ENCODE measurements at places on chromosomes 5 and 9.

DNA sequence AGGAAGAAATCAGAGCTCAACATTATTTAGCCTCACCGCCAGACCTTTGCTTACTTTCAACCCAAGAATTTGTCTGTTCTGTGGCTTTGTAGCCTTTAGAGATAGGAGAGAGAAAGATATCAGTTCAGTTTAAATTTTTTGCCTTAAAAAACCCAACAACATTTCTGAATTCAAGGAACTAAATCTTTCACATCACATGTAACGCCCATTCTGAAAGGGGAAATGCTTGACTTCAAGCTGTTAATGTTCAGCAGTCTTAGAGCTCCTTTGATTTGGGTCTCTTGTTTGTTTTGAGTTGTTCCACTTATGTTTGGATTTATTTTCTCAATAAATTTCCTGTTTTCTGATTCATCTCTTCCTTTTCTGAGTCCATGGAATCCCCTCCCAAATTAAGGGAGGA is 294.5 kb downstream of the ARHGAP26 start:
- no peak for DNase-seq

DNA sequence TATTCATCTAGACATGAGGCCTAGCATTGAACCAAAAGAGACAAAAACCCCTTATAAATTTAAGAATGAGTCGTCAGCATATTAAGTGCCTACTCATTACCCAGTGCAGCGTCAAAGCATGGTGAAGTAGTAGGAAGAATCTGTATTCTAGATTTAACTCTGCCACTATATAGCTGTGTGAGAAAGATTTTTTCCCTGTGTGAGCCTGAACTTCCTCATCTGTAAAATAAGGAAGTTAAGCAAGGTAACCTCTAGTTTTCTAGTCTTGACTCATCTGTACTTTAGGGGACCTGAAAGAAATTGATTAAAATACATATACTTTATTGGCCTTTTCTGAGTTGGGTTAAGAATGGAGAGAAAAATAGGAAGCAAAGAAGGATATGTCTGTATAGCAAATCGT is 82.1 kb upstream of the RUSC2 start:
- DNase-seq, result no peak

DNA sequence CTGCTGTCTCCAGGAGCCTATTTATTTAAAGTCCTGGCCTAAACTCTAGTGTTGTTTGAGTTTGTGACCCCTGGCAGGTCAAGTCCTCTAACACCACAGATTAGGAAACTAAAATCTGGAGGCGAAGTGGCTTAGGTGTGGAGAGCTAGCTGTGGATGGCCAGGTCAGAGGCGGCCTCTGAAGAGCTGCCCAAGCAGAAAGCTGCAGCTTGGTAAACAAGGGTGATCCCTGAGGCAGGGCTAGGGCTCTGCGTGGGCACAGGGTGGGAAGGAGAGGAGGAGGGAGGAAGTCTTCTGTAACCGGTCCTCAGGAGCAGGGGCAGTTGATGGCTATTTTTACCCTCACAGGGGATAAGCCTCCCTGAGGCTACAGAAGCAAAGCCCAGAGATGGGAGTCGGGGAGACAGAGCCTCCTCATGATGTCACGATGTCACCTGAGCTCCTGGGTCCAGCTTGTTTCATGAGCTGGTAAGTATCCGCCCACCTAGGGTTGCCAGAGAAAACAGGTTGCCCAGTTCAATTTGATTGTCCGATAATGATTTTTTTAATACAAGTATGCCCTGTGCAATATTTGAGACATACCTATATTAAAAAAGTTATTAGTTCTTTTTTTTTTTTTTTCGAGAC is 25.9 kb upstream of the BOD1 start:
- no peak for DNase-seq

DNA sequence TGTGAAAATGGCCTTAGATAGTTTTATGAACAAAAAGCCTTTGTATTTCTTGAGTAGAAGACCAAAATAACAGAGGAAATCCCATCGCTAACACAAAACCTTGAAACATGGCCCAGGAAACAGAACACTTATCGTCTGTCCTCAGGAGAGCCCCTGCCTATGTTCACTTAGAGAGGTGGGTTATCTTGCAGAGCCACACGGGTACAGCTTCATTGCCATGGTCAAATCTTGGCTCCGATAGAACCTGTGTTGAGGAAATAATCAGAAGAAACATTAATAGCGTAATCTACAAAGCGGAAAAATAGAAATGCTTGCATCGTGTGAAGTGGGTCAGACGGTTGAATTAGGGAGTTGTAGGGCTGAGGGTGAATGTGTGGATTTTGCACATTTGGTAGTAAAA is 216.1 kb downstream of the MAST4 start:
- no peak for DNase-seq

DNA sequence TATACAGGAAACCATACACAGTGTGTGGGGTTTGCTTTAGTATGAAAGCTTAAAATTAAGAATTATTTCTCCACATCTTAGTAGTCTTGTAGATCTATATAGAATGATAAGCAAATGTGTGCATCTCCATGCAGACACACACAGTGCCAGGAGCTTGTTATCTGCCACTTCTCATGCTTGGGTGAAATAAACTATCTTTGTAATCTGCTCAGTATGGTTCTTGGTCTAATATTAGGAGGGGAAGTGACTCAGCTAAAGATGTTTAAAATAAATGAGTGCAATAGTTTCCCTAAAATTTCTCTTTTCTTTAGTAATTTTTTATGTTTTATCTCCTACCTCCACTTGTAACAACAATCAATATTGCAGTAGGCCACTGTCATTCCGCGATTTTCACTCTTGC is 689.6 kb downstream of the TAF11L14 start:
- DNase-seq, result no peak

DNA sequence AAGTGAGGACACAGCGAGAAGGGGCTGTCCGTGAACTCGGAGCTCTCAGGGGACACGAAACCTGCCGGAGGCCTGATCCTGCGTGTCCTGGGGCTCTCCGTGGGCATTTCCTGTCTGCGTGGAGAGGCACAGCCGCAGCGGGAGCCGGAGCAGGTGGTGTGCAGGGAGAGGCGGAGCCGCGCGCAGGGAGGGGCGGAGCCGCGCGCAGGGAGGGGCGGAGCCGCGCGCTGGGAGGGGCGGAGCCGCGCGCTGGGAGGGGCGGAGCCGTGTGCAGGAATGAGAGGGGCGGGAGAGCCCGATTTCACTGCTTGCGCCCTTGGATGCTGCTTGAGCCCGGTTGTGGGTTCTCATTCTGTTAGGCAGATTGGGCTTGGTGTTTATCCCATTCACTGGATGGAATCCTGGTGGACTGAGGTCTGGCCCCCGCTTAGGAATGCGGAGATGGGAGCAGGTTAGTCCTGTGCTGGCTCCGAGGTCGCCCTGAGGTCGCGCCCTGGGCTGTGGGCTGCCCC is 26.7 kb downstream of the NDUFS6 start:
- no peak for DNase-seq

- DNase-seq, result no peak
Observed at GRCh38 chr5:54912021-54912420, 73.4 kb downstream of the ESM1 start.

- no peak for DNase-seq
Observed at GRCh38 chr5:68285851-68286611, 70.5 kb downstream of the PIK3R1 start.
